ENCODE measurements at places on chromosomes 2 and 18.

DNA sequence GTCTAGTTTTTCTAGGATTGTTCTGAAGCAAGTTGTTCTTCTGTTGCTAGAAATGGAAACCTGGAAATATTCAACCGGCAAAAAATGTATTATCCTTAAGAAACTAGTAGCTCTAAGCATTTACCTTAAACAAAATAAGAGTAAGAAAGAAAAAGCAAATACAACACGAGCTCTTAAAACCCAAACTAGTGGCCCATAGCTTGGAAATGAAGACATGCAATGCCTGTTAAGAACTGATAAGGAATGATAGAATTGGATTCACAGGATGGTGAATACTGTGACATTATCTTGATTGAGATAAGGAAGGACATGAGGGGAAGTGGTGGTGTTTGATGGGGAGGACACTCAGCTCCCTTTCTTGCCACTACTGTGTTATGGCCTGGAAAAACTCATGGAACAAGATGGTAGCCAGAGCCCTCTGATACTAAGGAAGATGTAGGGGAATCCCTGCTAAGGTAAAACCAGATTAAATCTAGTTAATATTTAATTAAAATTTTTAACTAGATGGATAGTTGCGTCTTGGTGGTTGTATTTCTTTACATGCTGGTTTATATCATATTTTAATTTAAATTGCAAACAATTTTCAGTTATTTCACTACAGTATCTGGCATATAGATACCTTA is 193.8 kb downstream of the LPIN1 start:
- DNase-seq: no peak

DNA sequence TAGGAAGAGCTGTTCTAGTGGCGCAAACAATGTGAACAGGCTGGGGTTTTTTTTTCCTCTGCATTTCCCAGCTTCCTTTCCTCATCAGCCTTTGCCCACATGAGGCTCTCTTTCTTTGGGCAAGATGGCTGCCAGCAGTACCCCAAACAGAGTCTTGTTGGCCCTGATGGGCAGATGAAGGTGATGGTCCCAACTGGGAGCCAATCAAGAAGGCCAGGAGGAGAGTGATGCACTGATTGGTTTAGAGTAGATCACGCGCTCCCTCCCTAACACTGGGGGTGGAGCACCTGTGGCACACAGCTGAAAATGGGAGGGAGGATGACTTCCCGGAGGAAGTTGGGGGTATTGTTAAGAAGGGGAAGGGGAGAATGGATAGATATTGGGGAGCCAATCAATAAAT is 96.3 kb upstream of the FZD7 start:
- DNase-seq: no peak

- DNase-seq: no peak
Measured at GRCh38 chr2:234100686-234101085, 50.2 kb downstream of the SPP2 start.

DNA sequence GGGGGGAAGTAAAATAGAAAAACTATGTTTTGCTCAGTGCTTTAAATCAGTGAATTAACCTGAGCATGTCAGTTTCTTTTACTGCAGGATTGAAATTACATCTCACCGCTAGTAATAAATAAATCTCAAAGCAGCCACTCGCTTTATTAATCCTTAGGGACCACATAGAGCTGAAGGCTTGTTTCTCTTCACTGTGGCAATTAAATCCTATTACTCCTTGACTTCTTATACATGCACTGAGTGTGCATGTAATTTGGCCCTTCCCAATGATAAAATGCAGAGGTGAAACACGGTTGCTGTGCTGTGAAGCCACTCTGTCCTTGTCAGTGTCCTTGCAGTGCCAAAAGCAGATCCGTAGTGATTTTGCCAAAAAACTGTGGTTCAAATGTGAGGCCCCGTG is 77.1 kb upstream of the RBM44 start:
- no peak for DNase-seq

GRCh38 chr2:234451852-234452625 is 44.8 kb downstream of the ARL4C start:
- no peak for DNase-seq

DNA sequence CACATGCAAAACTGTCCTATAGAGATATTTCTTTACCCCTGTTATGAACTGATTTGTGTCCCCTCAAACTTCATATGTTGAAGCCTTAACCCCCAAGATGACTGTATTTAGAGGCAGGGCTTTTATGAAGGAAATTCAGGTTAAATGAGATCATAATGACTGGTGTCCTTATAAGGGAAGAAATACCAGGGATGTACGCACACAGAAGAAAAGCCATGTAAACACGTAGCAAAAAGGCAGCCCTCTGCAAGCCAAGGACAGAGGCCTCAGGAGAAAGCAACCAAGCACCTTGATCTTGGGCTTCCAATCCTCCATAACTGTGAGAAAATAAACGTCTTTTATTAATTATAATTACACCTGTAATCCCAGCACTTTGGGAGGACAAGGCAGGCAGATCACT is 101.3 kb upstream of the NDUFV2 start:
- no peak for DNase-seq

- DNase-seq: no peak
Measured at GRCh38 chr2:107469437-107469995, 357.2 kb upstream of the RGPD4 start.

DNA sequence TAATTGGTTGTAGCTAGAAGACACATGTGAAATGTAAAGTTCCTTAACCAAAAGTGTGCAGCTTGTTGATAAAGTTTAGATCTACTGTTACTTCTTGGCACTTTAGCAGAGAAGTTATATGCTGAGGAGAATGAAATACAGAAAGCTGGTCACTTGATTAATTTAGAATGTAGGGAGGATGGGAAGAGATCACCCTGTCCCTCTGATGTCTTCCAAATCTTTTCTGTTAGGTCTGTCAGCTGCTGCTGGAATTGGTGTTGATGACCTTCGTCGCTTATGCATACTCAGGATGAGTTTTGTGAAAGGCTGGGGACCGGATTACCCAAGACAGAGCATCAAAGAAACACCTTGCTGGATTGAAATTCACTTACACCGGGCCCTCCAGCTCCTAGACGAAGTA is 48.0 kb downstream of the SMAD4 start:
- DNase-seq: no peak

DNA sequence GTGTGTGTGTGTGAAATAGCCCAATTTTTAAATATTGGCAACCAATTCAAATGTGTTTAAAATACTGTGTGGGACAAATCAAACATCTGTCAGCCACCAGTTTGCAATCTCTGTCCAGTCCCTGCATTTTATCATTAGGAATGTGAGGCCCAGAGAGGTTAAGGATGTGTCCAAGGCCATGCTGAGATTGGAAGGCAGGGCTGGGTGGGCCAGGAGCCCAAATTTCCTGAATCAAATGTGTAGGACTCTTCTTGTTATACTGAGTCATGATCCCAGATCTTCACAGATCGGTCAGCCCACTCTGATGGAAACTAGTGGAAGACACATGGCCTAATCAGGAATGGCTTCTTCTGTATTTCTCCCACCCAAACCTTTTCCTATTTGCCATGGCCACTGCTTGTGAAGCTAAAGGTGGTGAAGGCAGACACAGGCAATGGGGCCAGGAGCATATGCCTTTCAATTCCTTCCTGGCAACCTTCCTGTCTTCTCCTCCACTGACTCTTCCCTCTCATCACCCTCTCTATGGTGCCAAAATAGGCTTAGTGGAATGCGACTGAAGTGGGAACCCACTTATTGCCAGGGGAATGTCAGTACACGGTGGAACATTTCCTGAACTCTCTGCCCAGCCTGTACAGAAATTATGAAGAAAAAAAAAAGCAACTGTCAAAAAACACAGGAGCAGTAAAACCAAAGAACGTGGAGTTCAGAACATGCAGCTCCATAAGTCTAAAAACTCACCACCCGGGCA is 35.5 kb downstream of the ZEB2 start:
- no peak for DNase-seq

- no peak for DNase-seq
Measured at GRCh38 chr2:51781691-51782090, 749.8 kb upstream of the NRXN1 start.

- DNase-seq: no peak
Measured at GRCh38 chr2:64787698-64788097, 134.0 kb upstream of the SERTAD2 start.

Data from mucosa of descending colon (tissue), 3 donors.